ENCODE measurements at places on chromosomes 3 and 15. TPM values are rescaled to one million over a fixed set of nuclear protein-coding genes. Genes with fewer than 3 reads are reported as not detected.

CD200 gene
- under 0.01 TPM for total RNA-seq

FETUB gene
- total RNA-seq: not detected

SIAH2 gene
- total RNA-seq: 60.5 TPM

KNG1 gene
- not detected for total RNA-seq

FSD2 gene
- total RNA-seq: not detected

MUC4 gene
- total RNA-seq: not detected

TRANK1 gene
- 18.7 TPM for total RNA-seq

CELF6 gene
- total RNA-seq: 0.21 TPM

SLC30A4 gene
- total RNA-seq: 8.7 TPM

PAK6 gene
- 20.3 TPM for total RNA-seq

ARL13B gene
- 11.6 TPM for total RNA-seq

GOLGA6D gene
- total RNA-seq: under 0.01 TPM

GOLGA8S gene
- not detected for total RNA-seq

EAF2 gene
- 4.2 TPM for total RNA-seq

CYP8B1 gene
- not detected for total RNA-seq

CLDN1 gene
- total RNA-seq: 299 TPM

KBTBD13 gene
- not detected for total RNA-seq

C3orf85 gene
- not detected for total RNA-seq

All from nasal cavity respiratory epithelium epithelial cell of viscerocranial mucosa (primary cell).